ENCODE measurements at places on chromosomes 12 and 14.

DNA sequence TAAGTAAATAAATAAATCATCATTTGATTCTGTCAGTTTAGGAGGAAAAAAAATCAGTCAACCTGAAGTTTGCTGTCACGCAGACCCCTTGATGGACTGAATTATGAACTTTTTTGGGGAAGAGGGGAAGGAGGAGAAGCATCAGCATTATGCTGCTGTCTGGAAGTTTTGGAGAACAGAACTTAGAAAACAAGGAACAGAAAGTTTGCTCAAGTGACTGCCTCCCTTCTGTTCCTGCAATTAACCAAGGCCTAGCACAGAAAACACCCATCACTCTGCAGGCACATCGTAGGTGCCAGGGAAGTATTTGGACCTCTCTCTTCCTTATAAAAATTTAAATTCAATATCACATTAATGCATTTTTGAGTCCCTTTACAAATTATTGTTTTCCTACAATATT lies 283.8 kb downstream of the VRK1 start:
- DNase-seq = no peak

DNA sequence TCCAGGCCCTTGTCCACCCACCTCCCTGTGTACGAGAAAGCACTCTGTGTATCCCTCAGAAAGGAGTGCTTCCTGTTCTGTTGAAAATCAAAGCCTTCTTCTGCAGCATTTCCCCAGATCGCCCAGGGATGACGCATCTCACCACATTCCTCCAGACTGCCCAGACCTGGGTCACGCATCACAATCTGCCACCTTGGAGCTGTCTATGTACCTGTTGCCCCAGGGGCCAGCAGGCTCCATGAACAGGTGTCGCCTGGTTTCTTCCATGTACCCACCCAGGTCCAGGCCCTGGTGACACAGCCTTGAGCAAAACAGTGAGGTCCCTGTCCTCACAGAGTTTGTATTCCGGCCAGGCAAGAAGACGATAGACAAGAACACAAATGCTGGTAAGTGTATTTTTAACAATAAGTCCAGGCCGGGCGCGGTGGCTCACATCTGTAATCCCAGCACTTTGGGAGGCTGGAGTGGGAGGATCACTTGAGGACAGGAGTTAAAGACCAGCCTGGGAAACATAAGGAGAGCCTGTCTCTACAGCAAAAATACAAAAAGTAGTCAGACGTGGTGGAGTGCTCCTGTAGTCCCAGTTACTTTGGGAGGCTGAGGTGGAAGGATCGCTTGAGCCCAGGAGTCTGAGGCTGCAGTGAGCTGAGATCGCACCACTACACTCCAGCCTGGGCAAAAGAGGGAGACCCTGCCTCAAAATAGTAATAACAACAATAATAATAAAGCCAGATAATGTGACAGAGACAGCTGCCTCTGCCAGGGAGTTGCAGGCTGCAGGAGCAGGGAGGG lies 6.8 kb upstream of the PPP1R13B start:
- no peak for DNase-seq

DNA sequence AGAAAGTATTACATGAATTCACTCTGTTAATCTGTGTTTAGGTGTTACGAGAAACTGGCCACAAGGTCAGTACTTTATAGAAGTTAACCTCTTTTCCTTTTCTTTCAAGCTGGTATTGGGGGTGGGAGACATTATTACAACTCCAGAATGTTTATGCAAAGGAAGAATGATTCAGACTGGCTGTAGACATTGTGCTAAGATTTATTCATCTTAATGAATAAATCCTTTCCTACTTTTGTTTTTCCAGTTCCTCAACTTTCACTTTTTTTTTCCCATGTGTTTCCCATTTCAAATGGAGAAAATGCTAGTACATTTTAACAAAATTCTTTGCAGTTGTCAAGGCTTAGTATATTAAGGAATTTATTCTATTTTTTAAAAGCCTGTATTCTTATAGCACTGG lies 1.3 kb downstream of the OTOGL start:
- DNase-seq = no peak

DNA sequence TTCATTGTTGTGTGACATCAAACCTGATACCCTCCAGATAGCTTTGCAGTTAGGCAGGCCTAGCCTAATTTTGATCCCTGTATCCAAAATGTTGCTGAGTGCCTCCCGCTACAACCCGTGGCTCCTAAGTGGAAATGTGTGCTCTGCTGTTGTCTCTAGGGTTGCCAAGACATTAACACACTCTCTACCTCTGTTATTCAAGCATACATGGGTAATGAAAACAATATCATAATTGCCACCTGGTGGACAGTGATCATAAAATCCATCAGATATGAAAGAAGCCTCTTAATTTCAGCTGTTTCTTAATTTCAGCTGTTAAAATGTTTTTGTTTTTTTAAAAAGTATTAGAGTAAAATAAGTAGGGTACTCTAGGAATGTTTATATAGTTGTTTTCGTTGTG lies 93.5 kb downstream of the PLEKHA5 start:
- no peak for DNase-seq

- no peak for DNase-seq
These were observed 7.2 kb upstream of the GPR84 start for GRCh38 chr12:54371328-54372112.

GRCh38 chr12:97312570-97313135 lies 150.0 kb upstream of the RMST start:
- no peak for DNase-seq

- DNase-seq = no peak
These were observed 363.1 kb upstream of the OR4E1 start for GRCh38 chr14:22036541-22037239.

DNA sequence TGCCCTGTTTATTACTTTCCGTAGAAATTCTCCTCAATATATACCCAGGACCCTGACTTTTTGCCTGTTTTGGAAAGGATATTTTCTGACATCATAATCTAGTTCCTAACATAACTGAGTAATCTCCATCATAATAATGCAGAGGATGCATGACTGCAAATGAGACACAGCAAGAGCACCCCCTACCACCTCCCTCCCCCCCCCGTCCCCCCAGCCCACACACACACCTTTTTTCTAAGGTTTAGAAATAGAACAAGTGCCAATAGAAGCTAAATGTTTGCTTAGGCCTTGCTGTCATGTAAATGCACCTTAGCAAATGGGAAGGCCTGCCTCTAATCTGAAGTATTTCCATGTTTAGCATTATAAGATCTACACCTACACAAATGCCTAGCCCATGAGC lies at the start of gene PTHLH:
Gene PTHLH (minus strand): TSS at position 13 of the 400 bp plus-strand sequence. CDS start 3,239 bp downstream, outside the sequence.
- no peak for DNase-seq

- DNase-seq = no peak
These were observed 4.5 kb downstream of the OR10AD1 start for GRCh38 chr12:48198672-48198971.

DNA sequence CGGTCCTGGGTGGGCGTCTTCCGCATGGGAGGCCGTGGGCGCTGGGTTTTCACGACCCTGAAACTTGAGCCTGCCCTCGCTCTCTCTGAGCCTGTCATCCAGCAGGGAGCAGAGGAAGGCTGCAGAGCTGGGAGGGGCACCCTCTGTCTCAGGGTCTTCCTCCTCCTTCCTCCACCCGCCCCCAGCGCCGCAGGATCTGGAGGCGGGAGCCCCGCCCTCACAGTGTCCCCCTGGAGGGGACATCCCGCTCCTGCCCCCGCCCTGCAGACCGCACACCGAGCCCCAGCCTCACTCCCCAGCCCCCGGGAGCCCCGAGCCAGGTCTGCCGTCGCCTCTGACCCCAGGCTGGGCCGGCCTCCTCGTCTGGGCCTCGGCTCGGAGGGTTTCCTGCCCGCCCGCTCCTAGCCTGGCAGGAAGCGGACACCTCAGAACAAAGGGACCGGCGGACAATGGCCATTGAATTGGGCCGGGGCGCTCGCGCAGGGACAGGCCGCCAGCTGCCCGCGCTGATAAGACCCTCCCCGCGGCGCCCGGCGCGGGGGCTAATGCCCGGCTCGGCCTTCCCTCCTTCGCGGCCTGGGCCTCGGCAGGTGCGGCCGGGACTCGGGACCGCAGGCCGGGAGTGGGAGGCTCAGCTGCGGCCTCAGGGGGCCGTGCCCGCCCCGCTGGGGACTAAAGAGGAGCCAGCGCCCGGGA lies 15.3 kb upstream of the NUDT14 start:
- no peak for DNase-seq

DNA sequence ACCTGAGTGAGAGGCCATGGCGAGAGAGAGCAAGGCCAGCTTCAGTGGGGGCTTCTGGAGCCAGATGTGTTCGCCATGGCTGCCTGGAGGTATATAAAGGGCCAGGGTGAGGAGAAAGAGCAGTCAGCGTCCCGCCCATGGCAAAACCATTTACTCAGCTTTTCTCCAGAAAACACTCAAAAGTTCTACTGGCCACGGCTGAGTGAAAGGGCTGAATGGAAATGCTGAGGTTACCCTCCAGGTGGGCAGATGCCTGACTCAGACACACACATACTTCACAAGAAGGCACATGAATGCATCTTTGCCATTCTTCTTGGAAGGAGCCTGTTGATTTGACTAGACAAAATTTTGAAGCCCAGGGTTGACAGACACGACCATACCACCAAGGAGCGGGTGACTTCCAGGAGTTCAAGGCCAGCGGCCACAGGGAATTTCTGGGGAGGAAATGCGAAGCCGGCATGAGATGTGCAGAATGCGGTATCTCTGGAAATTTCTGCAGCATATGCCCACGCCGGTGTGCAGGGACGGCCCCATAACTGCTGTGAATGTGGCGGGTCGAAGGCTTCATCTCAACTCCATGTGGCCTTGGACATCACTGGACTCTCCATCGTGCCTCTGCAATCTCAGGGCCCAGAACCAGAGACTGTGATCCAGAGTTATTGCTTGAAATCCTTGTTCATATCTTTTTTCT lies at the start of gene IL31:
Gene IL31 (minus strand): TSS at position 67 of the 691 bp plus-strand sequence. CDS start 49 bp downstream, at position 18.
- DNase-seq = no peak

- DNase-seq = no peak
These were observed 2.3 kb downstream of the TCP11L2 start for GRCh38 chr12:106304797-106305196.

DNA sequence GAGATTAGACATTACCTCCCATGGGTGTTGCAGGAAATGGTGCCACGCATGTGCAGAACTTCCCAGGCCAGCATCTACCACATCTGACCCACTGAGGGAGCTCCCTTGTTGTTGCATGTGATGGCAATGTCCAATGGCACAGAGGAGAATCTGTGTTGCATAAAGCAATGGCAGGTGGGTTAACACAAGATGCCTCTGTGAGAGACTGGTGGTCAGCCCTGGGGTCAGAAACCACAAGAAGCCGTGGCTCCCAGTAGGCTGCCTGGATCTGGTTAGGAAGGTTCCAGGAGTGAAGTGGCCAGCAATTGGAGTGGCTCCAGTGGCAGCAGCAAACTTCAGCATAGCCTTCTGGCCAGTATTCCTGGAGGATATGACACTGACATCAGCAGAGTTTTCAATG lies 65.9 kb upstream of the HMGA2 start:
- no peak for DNase-seq

DNA sequence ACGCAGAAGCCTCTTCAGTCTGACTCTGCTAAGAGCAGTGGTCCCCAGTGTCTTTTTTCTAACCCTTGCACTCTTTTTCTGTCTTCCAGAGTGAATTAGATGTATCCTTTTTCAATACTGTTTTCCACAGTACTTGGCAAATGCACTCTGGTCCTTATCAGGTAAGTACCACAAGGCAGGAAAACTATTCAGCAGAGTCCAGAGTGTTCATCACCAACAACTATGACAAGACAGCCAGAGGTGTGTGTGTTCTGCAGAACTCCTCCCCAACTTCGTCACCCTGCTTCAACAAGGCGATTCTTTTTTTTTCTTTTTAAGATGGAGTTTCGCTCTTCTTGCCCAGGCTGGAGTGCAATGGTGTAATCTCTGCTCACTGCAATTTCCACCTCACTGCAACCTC lies 54.3 kb upstream of the STRN3 start:
- no peak for DNase-seq

DNA sequence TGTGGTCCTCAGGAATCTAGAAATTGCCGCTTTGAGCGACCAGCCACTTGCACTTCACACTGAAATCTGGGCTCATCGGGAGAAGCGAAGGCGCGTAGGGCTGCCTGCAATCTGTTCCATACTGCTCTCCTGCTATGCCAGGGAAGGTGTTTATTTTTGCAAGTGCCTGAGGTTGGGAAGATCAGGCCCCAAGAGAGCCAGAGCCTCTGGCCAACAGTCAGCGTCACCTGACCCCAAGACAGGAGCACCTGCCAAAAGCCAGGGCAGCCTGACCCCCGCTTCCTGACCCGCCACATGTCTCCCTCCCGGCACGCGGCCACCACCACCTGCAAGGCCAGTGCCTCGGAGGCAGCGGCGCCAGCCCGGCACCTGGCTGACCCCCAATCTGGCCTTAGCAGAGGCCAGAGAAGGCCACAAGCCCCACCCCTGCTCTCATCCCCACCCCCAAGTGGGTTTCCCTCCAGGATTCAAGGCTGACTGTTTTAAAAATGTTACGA lies 94.4 kb downstream of the CHGA start:
- DNase-seq = no peak

DNA sequence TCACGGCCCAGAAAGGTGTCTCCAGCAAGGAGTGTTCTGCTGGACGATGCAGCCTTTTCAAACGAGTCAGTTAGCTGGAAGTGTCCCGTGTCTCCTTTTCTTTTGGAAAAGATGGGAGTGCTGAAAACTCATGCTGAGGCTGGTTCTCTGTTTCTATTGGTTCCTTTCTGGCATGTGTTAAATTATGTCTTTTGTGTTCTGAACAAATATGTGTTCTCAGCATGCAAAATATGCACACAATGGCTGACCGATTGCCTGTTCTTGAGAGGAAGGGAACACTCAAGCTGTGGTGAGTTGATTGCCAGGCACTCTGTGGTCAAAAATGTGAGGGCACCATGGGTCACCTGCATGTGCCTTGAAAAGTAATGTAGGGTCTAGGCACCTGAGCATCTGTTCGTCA lies 181.3 kb downstream of the CACNA1C start:
- no peak for DNase-seq

GRCh38 chr12:1692895-1693610 lies 2.2 kb downstream of the ADIPOR2 start:
- DNase-seq = no peak

GRCh38 chr12:94811611-94812010 lies 161.3 kb upstream of the TMCC3 start:
- no peak for DNase-seq

GRCh38 chr12:65878540-65878939 lies 54.3 kb downstream of the HMGA2 start:
- no peak for DNase-seq

DNA sequence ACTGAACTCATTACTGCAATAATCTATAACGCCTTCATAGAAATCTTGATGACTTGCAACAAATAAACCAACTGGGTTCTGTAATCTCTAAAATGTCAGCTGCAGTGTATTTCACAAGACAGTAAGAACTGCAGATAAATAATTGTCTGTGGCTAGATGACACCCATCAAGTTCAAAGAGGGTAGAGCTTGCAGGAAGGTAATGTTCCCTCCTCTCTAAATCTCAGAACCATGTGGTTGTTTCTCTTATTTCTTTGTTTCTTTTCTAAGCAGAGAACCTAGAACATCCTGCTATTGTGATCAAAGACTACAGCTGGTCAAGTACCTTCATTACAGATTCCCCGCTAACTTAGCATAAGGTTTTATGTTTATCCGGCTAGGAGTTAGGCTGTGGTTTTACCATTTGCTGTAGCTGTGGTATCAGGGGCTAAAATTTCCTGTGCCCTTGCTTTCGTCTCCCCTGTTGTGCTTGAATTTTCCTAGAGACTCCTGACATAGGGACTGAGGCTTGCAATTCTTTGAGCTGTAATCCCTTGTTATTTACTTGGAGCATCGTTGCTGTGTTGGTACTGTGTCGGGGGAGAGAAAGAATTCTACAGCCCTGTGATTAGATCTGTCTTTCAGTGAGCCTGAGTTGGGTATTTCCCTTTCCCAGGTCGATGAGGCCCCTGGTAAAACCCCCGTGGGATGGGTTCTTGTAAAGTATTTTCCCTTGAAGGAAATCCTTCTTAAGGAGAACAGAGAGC lies 253.1 kb upstream of the BTG1 start:
- no peak for DNase-seq

Measured in AG04449 (cell line).